Activated T-helper 2 cell treated with anti-CD3 and anti-CD28 coated beads, Interferon-gamma antibody, Interleukin-2, Interleukin-4, amounts not matched to agents 10 μg/mL and 5 μg/mL and 100 μg/mL, durations not matched to agents 14 hours and 24 hours and 36 hours (primary cell): ENCODE measurements at places on chromosomes 3 and 15. TPM values are rescaled to one million over a fixed set of nuclear protein-coding genes. Genes with fewer than 3 reads are reported as not detected.

DNA sequence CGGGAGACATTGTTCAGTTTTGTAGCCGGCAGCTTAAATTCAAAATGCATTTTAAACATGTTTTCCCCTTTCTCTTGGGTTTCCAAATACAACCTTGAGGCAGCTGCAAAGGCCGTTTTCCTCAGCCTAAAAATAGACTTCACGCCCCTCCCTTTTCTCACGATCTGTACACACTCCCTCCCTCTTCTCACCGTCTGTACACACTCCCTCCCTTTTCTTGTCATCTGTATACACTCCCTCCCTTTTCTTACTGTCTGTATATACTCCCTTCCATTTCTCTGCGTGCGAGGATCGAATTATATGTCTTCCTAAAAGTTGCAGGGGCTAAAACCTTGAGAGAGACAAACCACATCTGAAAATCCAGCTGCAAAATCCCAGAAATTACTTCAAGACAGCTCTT lies 8.9 kb downstream of the MUC4 start:
- H3K4me1 ChIP-seq, result peaks cover 51% of the 10 kb centered on the region
- H3K27me3 ChIP-seq, result peaks cover 2% of the 10 kb centered on the region
- no peak for DNase-seq
- peak overlapping the region; percentile 79 for H3K27ac ChIP-seq

GRCh38 chr3:47000922-47001730 lies 21.7 kb downstream of the NBEAL2 start:
- H3K36me3 ChIP-seq, result peaks cover 70% of the 10 kb centered on the region
- no peak overlapping the region for H3K4me3 ChIP-seq
- peaks cover 6% of the 10 kb centered on the region for H3K4me1 ChIP-seq
- no peak overlapping the region for H3K27ac ChIP-seq

DNA sequence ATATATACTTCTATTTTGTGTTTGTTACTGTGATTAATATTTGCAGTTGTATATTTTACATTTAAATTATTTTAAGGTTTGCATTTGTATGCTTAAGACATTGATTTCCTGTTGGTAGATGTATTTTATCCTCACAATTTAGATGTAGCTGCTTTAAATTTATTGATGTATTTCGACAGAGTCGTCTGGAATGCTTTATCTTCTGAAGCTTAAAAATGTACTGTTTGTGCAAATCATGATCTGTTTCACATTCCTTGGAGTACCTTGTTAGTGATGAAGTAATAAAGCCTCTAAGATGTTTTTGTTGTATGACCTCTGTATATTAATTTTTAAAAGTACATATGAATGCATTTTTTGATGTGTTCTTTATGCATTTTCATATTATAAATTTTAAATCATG lies 1.9 kb downstream of the CHD2 start:
- H3K27me3 ChIP-seq, result no peaks in the 10 kb centered on the region
- no peak for DNase-seq

GRCh38 chr15:98785807-98786621 lies 137.7 kb downstream of the IGF1R start:
- H3K27ac ChIP-seq, result no peak overlapping the region
- DNase-seq, result no peak
- peaks cover 30% of the 10 kb centered on the region for H3K4me1 ChIP-seq

RTP3 gene
- not detected in 2 replicates for total RNA-seq

GLCE gene
- 2.4 and 2.5 TPM in 2 replicates for total RNA-seq
